AG04450 (cell line): ENCODE measurements at places on chromosomes 4 and X.

- no peak for DNase-seq
Measured at GRCh38 chr4:90127706-90128345, 632 bp downstream of the CCSER1 start.

DNA sequence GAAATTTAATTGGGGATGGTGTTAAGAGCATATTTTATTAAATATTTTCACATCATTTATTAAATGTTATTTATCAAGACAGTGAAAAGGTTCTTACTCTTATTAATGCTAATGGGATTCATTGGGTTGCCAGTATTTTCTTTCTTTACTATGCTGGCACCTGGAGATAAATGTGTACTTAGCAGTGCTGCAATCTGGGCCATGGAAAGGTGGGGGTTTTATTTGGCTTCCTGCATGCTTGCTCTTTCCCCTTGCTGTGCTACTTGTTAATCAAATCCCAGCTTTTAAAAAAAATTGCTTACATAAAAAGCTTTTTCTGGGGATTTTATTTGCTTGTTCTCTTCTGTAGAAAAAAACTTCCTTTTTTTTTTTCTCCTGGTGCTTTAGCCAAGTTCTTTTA, 48.3 kb downstream of the ZAR1 start:
- DNase-seq: no peak

- DNase-seq: no peak
Measured at GRCh38 chr4:3196670-3197359, 52.1 kb upstream of the MSANTD1 start.

- no peak for DNase-seq
Measured at GRCh38 chrX:55107911-55108310, 19.1 kb downstream of the PAGE2 start.

DNA sequence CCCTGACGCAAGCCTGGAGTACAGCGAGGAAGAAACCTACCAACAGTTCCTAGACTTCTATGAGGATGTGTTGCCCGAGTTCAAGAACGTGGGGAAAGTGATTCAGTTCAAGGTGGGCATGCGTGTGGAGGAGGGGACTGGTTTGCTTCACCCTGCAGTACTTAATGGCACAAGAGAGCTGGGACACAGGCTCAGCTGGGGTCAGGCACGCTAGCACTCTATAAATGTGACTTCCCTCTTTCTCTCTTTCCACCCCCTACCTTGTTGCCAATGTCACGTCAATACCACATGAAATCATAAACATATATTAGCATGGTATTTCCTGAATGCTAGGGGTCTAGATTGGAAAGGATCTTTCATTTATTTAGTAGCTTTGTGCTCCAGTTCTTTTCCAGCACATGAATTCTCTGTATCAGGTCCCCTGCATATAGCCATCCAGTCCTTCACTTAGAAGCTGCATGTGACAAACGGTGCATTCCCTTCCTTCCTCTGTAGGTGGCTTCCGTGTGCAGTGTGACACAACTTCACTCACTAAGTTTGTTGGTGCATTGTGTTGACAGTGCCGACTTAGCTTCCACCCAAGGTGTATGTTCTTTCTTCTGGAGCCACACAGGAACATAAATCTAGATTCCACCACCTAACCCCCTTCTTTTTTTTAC, 25.6 kb downstream of the ZRSR2 start:
- no peak for DNase-seq

- DNase-seq: peak; percentile 55
Measured at GRCh38 chrX:151902813-151903591, 9.7 kb upstream of the MAGEA4 start.

DNA sequence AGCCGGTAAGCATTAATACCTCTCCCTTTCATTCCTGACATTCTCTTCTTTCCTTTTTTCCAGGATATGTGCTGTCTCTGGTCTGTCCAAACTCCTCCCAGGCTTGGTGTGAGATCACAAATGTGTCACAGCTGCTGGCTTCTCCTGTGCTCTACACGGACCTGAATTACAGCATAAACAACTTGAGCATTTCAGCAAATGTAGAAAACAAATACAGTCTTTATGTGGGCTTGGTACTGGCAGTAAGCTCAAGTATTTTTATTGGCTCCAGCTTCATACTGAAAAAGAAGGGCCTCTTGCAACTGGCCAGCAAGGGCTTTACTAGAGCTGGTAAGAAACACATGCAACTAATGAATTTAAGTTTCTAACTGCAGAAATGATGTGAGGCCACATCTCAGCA, 8.4 kb downstream of the NIPAL1 start:
- no peak for DNase-seq

DNA sequence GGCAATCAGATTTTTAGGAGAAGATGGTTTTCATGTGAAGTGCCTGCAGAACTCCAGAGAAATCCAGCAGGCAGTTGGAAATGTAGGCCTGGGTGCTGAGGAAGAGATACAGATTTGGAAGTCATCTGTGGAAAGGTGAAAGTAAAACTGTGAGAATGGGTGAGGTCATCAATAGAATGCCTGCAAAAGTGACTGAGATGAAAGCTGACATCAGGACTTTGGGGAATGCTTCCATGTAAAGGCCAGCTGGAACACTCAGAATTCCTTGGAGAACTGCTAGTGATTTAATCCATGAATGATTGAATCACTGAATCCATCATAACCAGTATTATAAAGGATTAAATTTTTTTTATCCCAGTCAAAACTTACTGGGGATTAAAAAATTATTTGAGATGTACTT, 124.5 kb upstream of the GIMD1 start:
- DNase-seq: no peak

DNA sequence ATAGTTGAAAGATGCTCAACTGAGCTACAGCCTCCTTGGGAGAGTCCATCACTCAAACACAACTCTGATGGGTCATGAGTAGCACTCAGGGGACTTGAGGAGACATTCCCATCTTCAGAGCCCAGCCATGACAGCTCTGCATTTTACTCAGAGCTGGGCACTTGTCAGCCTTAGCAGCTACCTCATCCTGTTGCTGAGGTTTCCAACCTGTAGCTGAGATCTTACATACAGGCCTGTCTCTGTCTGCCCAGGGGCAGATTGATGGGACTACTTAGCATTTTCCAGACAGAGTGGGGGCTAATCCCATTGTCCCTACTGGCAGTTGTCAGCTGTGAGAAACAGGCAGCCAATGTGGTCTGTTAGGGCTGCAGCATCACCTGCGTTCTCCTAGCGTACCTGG, 3.5 kb downstream of the FHDC1 start:
- no peak for DNase-seq

DNA sequence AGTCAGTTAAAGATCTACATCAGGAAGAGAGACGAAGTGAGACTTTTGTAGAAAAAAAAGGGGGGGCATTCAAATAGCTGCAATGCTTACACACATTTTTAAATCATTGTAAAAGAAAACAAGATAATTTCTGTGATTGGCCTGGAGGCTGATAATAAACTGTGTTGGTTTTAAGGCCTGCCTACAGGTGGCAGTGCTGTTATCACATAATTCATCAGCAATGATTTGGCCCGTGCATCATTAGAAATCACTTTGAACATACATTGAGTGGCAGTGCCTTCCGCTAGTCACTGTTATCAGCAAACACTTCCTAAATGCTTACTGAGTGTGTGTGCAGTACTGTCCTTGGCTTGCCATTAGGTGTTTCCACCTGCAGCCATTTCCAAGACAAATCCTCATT, 831.9 kb downstream of the TRIML1 start:
- DNase-seq: no peak

DNA sequence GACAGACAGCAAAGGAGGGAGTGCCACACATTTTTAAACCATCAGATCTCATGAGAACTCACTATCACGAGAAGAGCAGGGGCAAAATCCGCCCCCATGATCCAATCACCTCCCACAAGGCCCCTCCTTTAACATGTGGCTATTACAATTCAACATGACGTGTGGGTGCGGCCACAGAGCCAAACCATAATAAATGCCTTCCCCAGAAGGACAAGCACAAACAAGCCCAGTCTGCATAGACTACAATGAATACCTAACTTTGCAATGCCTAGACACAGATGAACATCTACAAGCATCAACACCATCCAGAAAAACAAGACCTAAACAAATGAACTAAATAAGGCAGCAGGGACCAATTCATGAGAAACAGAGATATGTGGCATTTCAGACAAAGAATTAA, 12.3 kb downstream of the ETDA start:
- no peak for DNase-seq

DNA sequence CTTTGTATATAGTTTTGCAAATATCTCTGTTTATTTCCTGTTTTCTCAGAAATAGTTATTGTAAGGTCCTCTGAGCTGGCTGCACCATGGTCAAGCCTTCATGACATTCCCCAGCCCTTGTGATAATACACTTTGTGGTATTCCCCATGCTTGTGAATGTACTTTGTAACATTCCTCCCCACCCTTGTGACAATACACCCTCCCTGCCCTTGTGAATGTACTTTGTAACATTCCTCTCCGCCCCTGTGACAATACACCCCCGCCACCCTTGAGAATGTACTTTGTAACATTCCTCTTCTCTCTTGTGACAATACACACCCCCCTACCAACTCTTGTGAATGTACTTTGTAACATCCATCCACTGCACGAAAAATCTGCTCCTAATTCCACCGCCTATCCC, 530.7 kb downstream of the CENPC start:
- no peak for DNase-seq

DNA sequence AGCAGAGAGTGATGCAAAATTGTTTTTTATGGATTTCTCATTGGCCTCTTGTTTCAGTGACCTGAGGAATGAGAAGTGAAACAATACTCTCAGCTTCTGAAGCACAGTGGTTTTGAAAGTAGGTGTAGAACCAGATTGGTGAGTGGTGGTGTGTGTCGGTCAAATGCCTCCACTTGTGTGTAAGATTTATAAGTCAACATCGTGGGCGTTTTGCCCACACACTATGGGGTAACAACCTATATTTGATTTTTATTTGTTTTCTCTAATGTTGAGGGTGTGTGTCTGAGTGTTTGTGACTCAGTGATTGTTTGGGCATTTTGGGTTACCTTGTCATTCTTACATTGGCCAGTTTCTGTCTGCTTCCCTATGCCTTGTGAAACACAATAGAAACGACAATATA, 23.3 kb downstream of the ADGRL3 start:
- no peak for DNase-seq

GRCh38 chr4:181950372-181951127, 292.7 kb upstream of the TENM3 start:
- DNase-seq: no peak

- no peak for DNase-seq
Measured at GRCh38 chr4:141761926-141762325, 125.5 kb downstream of the IL15 start.

- no peak for DNase-seq
Measured at GRCh38 chrX:152154050-152154449, 15.7 kb upstream of the MAGEA10 start.

- no peak for DNase-seq
Measured at GRCh38 chrX:9352694-9353411, 112.0 kb upstream of the TBL1X start.

DNA sequence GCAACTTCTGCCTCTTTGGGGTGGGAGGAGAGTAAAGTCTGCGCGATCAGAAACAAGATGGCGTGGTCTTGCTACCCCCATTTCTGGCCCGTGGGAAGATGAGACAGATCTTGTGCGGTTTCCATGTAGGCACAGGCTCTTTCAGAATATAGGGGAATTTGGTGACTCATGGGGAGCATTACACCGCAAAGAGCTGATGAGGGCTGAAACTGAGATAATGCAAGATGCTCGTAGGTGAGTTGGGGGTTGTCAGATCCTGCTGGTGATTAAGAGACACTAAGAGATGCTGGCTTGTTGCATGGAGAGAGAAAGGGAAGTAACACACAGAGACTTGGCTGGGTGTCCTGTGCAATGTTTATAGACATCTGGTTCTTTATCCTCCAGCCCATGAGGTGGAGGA, 1.5 kb downstream of the EVC start:
- DNase-seq: no peak

GRCh38 chrX:126165401-126165720, 728 bp downstream of the DCAF12L2 start:
- DNase-seq: no peak

- DNase-seq: no peak
Measured at GRCh38 chrX:25872786-25873185, 265.4 kb upstream of the MAGEB18 start.

- DNase-seq: no peak
Measured at GRCh38 chr4:76744241-76744921, 153.6 kb downstream of the SOWAHB start.

- no peak for DNase-seq
Measured at GRCh38 chrX:2390754-2391153, 110.0 kb downstream of the DHRSX start.

GRCh38 chrX:133838761-133839676, 146.4 kb downstream of the GPC3 start:
- DNase-seq: no peak

- DNase-seq: no peak
Measured at GRCh38 chr4:142530728-142531127, 315.4 kb downstream of the INPP4B start.

- DNase-seq: no peak
Measured at GRCh38 chrX:19563327-19563726, 48.0 kb upstream of the MAP3K15 start.

DNA sequence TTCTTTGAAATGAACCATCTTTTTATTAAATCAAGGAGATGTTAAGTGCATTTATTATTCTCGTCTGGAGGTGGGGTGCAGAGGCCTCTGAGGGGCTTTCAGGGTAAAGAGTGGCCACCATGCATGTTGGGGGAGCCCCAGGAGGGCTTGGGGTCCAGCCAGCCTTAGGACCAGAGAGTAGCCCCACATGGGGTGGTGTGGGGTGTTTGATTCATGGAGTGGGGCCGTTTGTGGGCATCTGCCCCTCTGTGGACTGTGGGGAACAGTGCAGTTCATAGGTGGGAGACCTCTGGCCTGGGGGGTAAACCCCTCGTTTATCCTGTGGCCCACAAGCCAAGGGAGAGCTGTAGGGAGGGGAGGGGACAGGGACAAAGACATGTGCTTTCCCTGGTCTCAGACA, 26.9 kb downstream of the HTRA3 start:
- DNase-seq: no peak

- no peak for DNase-seq
Measured at GRCh38 chr4:7268941-7269340, 76.6 kb downstream of the SORCS2 start.

DNA sequence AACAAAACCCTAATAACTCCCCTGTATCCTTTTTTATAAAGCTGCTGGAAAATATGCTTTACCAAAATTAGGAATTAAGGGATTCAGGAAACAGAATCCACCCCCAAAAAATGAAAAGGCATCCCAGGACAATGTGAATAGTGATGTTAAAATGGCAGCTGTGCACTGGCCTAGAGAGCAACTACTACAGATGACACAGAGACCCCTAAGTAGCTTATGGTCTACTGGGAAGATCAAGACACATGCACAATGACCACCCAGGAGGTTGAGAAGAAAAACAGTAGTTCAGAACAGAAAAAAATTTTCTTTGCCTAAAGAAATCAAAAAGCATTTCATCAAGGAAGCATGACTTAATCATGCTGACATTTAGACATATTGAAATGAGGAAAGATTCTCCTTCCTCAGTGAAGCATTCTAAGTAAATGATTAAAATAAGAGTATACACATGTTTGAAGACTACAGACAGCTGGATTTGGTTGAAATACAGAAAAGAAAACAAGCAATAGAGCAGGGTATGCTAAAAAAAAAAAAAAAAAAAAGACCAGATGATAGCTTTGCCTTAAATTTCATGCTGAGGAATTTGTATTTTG, 117.3 kb downstream of the WDFY3 start:
- DNase-seq: no peak

GRCh38 chrX:132483488-132483887, 5.3 kb downstream of the MBNL3 start:
- no peak for DNase-seq
